Stimulated activated naive B cell treated with anti-CD40 and anti-IgM and Interleukin-4, amounts not matched to agents 10 μg/mL and 1 μg/mL and 100 μg/mL, for 72 hours (primary cell): ENCODE measurements at places on chromosomes 6 and 20.

DNA sequence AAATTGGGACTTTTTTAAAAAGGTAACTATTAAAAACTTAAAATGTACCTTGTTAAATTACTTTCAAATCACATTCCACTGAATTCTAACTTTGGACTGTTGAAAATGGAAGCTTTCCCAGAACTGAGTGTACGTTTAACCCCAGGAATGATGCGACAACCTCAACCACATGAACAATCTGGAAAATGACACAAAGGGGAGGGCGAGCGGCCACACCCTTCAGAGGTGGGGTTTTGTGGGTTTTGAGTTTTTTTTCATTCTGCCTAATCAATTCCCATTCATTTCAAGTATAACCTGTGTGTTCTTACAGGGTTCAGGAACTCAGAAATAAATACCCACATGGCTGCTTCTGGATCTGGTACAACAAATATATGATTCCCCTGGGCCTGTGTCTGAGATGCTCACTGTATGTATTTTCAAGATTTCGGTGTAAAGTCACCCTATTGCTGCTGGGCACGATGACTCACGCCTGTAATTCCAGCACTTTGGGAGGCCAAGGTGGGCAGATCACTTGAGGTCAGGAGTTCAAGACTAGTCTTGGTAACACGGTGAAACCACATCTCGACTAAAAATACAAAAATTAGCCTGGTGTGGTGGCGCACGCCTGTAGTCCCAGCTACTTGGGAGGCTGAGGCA lies 21.6 kb downstream of the CNKSR3 start:
- no peak overlapping the region for H3K27ac ChIP-seq
- H3K4me1 ChIP-seq: no peaks in the 10 kb centered on the region
- DNase-seq: no peak
- H3K4me3 ChIP-seq: no peak overlapping the region
- H3K27me3 ChIP-seq: no peaks in the 10 kb centered on the region

DNA sequence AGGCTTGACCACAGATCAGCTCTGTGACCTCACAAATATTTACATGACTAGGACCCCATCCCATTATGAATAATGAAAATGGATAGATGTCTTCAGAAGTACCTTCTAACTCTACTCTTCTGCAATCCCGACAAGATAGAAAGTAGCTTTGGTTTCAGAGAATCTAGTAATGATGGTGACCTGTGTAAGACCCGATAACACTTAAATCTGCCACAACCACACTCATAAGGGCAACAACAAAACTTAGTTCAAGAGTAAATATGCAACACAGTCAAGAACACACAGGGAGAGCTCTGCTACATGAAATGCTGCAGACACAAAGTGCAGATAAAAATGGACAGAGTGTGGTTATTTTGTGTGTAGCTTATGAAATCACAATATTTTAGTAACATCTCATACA lies 9.6 kb downstream of the CHD6 start:
- H3K27ac ChIP-seq: no peak overlapping the region
- no peaks in the 10 kb centered on the region for H3K27me3 ChIP-seq
- peaks cover 27% of the 10 kb centered on the region for H3K4me1 ChIP-seq
- peaks cover 27% of the 10 kb centered on the region for H3K36me3 ChIP-seq
- H3K4me3 ChIP-seq: no peak overlapping the region
- DNase-seq: no peak

GRCh38 chr6:37531437-37532036 lies 31.8 kb upstream of the CCDC167 start:
- H3K4me3 ChIP-seq: no peak overlapping the region
- H3K36me3 ChIP-seq: peaks cover 3% of the 10 kb centered on the region
- H3K27me3 ChIP-seq: peaks cover 54% of the 10 kb centered on the region
- peaks cover 19% of the 10 kb centered on the region for H3K4me1 ChIP-seq
- DNase-seq: no peak

GRCh38 chr20:37190354-37191112 lies 11.2 kb upstream of the MROH8 start:
- peak overlapping the region; percentile 14 for H3K27ac ChIP-seq
- H3K4me3 ChIP-seq: no peak overlapping the region
- H3K27me3 ChIP-seq: no peaks in the 10 kb centered on the region
- peaks cover 52% of the 10 kb centered on the region for H3K4me1 ChIP-seq
- H3K36me3 ChIP-seq: peaks cover 46% of the 10 kb centered on the region

DNA sequence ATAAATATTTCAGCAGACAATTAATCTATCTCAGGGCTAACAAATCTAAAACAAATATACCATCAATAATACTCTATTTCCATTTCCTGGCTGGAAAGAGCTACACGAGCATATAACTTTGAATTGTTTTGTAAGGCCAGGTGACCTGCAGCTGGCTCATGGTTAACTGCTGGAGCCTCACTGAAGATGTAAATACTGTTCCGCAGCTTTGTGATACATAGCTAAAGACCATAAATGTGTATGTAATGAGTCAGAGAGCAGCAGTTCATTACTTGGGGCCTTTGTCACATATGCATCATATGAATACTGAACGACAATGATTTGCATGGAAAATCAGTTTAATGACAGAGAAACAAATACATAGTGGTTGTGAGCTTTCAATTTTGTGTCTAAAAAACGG lies 109.4 kb upstream of the CCN2 start:
- H3K27me3 ChIP-seq: no peaks in the 10 kb centered on the region
- no peak overlapping the region for H3K27ac ChIP-seq
- H3K4me1 ChIP-seq: no peaks in the 10 kb centered on the region
- H3K36me3 ChIP-seq: peaks cover 2% of the 10 kb centered on the region

GRCh38 chr6:74181471-74181870 lies 485.5 kb downstream of the CD109 start:
- no peaks in the 10 kb centered on the region for H3K36me3 ChIP-seq
- H3K4me1 ChIP-seq: no peaks in the 10 kb centered on the region
- H3K4me3 ChIP-seq: no peak overlapping the region
- no peak overlapping the region for H3K27ac ChIP-seq
- H3K27me3 ChIP-seq: no peaks in the 10 kb centered on the region

DNA sequence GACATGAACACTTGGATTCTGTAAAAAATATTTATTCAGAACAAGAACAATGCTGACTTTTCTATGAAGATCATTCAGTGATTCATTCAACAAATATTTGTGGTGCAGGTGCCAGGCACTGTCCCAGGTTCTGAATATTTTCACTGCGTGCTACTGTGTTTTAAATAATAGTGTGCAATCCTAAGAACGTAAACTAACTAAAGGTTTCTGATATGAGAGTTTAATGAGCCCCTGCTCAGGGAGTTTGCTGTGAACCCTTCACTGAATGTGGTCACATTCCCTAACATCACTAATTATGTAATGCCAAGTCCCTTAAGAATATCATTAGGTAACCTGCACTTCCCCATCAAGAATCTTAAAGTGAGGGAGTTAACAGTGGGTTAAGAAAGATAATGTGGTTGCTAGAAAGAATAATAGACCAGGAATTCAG lies 1.7 kb upstream of the TMEM170B start:
- peaks cover 8% of the 10 kb centered on the region for H3K27me3 ChIP-seq
- DNase-seq: no peak
- peaks cover 10% of the 10 kb centered on the region for H3K4me1 ChIP-seq
- H3K27ac ChIP-seq: no peak overlapping the region
- no peak overlapping the region for H3K4me3 ChIP-seq

- no peaks in the 10 kb centered on the region for H3K36me3 ChIP-seq
- peak; percentile 35 for DNase-seq
- H3K4me3 ChIP-seq: no peak overlapping the region
- H3K4me1 ChIP-seq: peaks cover 29% of the 10 kb centered on the region
Measured at GRCh38 chr6:138590796-138591709, 91.8 kb upstream of the NHSL1 start.

DNA sequence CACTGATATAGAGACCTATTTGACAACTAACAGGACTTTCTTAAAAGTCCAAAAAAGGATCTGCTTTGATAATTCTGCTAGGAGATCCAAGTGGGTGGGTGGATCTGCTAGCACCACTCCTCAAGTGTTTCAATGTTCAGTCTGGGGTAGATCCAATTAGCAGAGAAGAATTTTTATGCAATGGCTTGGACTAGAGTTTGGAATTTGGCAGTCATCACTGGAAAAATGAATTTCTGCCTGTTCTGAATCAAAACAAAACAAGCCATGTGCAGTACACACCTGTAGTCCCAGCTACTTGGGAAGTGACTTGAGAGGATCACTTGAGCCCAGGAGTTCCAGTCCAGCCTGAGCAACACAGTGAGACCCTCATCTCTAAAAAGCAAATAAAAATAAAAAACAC lies 12.6 kb upstream of the GNMT start:
- no peaks in the 10 kb centered on the region for H3K27me3 ChIP-seq
- H3K36me3 ChIP-seq: peaks cover 23% of the 10 kb centered on the region
- DNase-seq: no peak
- H3K27ac ChIP-seq: no peak overlapping the region
- H3K4me1 ChIP-seq: no peaks in the 10 kb centered on the region

DNA sequence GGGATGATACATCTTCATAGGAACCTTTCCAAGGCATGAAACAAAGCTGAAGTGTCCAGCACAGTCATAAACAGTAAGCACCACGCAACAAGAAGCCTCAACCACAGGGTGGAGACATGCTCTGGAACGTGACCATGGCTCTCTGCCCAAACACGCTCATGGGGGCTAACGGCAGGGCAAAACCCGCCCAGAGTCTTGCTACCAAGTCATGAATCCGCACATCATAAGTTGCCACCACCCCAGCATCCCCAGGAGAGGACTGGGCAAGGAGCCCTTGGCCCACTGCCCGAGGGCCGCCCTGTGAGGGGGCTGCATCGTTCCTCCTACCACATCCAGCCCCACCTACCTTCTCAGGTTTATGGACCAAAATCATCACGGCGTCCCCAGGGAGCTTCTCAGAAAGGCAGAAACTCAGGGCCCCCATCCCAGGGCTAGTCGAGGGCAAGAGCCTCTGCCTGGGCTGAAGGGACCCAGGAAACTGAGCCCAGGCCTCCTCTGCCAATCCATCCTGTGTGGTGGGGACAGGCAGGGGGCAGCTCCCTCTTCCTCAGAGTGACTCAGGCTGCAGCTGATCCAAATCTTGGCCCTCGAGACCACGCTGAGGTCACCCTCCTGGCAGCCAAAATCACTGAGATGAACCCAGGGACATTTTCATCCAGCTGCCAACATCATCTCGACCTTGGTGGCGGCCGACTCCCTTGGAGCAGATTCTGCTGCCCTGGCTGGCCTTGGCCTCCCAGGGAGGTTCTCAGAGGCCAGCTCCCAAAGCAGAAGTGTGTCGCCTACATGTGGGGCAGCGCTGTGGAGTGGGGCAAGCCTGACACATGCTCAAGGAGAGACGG lies 42.6 kb downstream of the BMP7 start:
- H3K4me1 ChIP-seq: no peaks in the 10 kb centered on the region
- no peak overlapping the region for H3K4me3 ChIP-seq
- no peak overlapping the region for H3K27ac ChIP-seq
- H3K36me3 ChIP-seq: no peaks in the 10 kb centered on the region
- H3K27me3 ChIP-seq: peaks cover 8% of the 10 kb centered on the region
- no peak for DNase-seq

DNA sequence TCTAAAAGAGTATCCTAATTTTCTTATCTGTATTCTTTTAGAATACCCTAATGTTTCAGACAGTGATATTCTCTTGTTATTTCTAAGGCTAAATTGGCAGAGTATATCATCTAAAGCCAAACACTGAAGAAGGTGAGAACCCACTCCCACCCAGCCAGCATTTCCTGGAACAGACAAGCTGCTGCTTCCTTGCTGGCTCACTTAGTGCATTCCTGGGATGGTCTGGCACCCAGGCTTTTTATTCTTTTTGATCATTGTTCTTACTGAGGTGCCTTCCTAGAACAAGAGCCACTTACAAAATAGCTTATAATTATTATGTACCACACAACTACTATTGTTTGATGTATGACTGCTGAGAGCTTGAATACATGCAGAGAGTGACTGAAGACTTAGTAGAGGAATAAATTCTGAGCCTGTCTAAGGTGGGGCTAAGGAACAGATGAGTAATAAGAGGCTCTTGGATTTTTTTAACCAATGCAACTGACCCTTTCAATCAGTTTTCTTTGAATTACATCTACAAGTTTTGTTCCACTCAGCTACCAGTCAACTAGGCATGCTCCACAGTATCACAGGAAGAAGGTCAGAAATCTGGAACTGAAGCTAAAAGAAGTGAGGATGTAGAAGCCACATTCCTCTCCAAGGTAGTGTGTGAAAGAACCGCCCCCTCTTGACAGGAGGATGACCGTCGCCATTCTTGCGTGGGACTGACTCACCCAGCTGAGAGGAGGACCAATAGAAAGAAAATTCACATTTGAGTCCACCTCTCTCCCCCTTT lies 30.1 kb downstream of the PRPH2 start:
- no peak for DNase-seq
- H3K4me3 ChIP-seq: no peak overlapping the region
- peaks cover 52% of the 10 kb centered on the region for H3K36me3 ChIP-seq
- peak overlapping the region; percentile 71 for H3K27ac ChIP-seq
- H3K4me1 ChIP-seq: peaks cover 14% of the 10 kb centered on the region
